Activated CD4-positive, alpha-beta T cell treated with anti-CD3 and anti-CD28 coated beads, Interleukin-10, Interleukin-2, amounts not matched to agents 100 ng/mL and 50 ng/mL, durations not matched to agents 16 hours and 8 hours (primary cell): ENCODE measurements at places on chromosomes 1 and 21.

DNA sequence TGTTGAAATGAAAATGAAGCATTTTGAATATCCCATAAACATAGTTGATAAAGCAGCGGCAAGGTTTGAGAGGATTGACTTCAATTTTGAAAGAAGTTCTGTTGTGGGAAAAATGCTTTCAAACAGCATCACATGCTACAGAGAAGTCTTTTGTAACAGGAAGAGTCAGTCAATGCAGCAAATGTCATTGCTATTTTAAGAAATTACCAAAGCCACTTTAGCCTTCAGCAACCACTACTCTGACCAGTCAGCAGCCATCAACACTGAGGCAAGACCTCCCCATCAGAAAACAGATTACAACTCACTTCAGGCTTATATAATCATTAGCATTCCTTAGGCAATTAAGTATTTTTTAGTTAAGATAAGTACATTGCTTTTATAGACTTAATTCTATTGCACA, 33.8 kb upstream of the FCRL3 start:
- no peak for DNase-seq

DNA sequence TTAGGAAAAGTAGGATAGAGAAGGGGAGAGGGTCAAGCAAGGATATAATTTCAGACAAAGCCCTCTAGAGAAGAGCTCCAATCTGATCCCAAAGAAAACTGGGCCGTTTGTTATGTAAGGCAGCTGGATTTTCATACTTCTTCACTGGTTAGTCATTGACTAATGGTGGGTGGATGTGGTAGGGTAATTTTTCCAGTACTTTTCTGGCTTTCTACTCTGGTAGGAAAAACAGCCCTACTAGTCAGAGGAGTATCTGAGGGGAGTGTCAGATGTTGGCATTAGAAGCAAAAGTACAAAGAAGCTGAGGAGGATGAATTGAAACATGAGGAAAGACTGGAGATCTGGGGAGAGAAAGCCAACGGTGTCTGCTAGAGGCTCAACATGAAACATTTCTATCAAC, 145.3 kb downstream of the TNFSF18 start:
- no peak for DNase-seq

DNA sequence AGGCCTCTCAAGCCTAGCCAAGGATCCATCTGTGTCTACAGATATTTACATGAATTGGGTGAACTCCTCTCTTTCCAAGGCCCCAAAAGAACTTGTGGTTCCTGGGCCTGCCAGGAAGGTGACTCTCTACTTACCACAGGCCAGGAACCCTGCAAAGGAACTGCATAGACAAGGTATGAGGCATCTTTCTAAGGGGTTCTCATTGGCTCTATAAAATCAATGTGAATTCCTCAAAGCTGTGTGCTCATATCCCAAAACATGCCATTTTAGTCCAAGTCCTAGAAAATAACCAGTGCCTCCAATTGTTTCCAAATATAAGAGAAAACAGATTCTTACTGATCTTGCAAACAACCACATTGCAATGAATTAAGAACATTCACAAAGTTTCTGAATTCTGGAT, 39.9 kb upstream of the RGL1 start:
- DNase-seq: no peak

GRCh38 chr1:223725578-223725977, 13.2 kb downstream of the CAPN2 start:
- no peak for DNase-seq

- no peak for DNase-seq
Measured at GRCh38 chr1:37762516-37762915, 2.4 kb downstream of the EPHA10 start.
